Kidney capillary endothelial cell (primary cell): ENCODE measurements at places on chromosomes 7 and 10.

DNA sequence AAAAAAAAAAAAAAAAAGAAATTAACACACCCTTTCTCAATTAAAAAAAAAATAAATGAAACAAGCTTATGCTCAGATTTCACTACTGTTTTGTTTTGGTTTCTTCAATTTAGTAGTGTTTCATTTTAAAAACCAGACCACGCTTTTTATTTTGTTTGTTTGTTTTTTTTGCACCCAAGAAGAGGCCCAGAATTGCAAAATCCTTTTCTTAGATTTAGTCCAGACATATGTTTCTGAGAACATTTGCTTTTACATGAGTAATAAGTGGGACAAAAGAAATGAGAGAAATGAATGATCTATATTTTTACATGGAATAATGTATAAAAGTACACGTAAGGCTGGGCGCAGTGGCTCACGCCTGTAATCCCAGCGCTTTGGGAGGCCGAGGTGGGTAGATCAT is 34.5 kb upstream of the CAMK1D start:
- DNase-seq, result no peak

GRCh38 chr10:77004917-77005564 is 632.6 kb downstream of the KCNMA1 start:
- DNase-seq, result peak; percentile 56

DNA sequence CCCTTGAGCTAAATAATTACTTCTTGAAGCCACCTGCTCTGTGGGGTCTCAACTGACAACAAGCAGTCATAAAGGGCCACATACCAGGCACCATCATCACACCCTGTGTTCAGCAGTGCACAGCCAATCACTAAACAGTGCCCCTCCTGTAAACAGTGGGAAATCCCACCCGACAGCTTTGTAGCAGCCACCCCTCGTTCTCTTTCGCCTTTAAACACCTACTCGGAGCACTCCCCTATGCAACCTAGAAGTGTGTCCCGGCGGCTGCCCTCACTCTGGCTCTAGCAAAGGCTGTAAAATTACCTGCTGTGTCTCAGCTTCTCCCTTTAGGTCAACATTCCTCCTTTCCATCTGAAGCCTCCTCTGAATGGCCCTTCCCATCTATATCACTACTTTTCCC is 111.9 kb downstream of the TCERG1L start:
- no peak for DNase-seq

DNA sequence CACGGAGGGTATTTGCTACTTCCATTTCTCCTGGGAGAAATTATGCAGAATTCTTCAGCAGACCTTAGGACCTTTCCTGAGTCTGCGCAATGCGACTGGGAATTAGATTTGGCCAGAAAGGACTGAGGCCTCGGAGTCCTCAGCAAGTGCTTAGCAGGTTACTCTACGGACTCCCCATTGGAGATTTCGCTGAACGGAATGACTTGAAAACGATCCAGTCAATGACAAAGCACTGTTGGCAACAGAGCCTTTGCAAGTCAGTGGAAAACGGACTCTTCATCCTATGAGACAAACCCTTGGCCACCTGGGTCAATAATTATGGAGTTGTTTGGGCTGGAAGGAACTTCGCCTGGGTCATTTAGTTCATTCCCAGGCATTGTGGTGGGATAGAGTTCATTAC is 107.4 kb downstream of the FAM204A start:
- no peak for DNase-seq

DNA sequence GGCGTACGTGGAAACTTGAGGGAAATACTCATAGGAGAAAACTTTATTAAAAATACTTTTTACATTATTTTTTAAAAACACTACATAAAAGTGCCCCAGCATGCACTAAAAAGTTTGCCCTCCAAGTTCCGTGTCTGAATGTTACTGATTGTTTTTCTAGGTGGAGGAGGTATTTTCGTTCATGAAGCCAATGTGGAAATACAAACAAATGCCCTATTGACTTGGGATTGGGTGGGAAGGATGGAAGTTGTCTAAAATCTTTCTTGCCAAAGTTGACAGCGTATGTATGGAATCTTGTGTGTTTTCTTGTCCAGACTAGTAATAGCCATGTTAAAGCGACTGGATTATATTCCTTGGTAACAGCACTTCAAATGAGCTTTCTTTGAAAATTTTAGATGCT is 1.2 kb downstream of the PROSER2 start:
- no peak for DNase-seq

DNA sequence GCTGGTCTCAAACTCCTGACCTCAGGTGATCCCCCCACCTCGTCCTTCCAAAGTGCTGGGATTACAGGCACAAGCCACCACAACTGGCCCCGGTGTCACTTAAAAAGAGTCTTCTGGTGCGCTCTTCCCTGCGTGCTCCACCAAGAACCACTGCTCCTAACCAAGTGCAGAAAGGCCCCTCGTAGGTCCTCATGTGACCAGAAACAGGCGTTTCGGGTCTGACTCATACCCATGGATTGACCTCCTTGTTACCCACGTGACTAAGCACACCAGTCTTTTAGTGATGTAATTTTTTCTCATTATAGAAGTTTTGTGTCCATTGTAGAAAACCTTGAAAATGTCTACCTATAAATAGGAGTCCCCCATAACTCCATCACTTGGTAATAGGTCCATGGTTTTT is 13.9 kb downstream of the FKBP6 start:
- DNase-seq, result no peak

DNA sequence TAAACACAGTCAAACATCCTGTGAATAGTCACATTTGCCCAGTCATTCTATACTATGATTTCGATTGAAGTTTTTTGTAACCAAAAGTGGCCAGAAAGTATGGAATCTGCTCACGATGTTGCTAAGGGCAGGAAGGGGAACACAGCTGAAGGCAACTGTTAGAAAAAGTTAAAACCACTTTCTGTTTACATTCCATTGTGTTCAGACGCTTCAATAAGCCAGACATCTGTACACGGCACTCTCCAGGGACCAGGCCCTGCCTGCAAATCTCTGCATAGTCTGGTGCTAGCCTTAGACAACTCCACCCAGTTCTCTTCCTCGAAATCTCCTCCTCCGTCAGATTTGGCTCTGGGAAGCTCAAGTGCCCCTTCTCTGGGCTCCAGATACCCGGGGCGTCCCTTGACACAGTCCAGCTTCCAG is 17.1 kb upstream of the TMEM120A start:
- DNase-seq, result no peak

DNA sequence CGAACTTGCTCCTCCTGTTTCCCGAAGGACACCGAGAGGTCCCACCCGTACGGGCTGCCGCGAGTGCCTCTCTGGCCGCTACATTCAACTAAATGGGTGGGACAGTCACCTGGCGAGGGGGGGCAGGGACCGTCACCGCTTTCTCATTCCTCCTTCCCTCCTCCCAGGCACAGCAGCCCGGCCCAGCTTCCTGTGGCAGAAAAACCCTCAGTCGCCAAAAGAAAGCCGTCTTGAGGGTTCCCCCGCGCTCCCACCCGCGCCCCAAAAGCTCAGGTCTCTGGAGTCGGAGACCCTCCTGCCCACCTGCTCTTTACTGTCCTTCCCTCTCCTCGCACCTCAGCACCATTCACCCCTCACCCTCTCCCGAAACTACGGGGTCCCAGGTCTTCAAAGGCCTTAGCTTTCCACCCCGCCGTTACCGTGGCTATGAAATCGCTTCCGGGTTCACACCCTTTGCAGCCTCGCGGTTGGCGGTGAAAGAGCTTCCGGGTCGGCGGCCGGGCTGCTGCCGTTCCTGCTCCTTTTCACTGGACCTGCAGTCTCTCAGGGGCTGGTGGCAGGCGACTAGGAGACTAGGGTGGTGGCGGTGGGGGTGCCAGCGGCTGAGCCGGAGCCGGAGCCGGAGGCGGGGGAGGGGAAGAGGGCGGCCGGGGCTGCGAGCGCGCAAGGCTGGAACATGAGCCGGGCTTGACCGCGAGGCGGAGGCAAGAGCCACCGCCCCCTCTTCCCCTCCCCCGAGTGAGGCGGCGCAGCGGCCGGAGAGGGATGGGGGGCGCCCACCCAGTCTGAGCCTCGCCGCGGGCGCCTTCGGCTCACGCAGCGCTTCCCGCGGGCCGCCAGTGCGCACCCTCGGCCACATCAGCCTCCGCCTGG is at the start of the genes ANKIB1 and KRIT1:
Gene ANKIB1 (plus strand): TSS at position 488 of the 873 bp plus-strand sequence. CDS start 49,005 bp downstream, outside the sequence.
Gene KRIT1 (minus strand): TSS at position 428 of the 873 bp plus-strand sequence. CDS start 3,779 bp downstream, outside the sequence.
- peak; percentile 79 for DNase-seq

GRCh38 chr7:12647364-12648219 is 39.8 kb upstream of the ARL4A start:
- DNase-seq, result no peak

DNA sequence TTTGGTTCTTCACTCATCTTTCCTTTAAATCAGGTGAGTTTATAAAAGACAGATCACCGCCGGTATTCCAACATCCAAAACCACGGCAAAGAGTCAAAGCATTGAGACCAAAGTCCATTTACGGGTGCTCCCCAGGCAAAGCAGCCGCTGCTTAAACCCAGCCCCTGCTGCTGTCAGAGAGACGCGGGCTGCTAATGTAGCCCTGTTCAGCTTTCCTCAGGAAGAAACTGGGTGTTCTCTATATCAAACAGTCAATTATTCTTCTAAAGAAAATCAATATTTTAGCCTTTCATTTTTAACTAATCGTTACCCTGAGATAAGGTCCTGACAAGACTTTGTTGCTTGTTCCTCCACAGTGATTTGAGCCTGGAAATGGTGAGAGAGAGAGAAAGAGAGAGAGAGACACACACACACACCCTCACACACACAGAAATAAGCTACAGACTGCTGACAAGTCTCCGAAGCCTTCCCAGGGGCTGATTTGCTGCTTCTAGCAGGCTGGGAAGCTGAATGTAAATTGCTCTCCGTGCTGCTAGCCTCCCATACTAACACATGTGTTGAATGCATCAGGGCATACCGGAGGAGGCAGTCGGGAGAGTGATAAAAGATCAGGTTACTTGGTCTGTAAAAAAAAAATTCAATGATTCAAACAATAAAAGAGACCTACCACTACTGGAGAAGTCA is 183.0 kb upstream of the ANK3 start:
- DNase-seq, result peak; percentile 21
